ENCODE measurements at places on chromosomes 6 and 20.

- peak; percentile 67 for DNase-seq
Observed at GRCh38 chr20:38692436-38693411, 31.6 kb upstream of the SLC32A1 start.

- DNase-seq, result peak; percentile 20
Observed at GRCh38 chr6:37483917-37484785, 15.5 kb downstream of the CCDC167 start.

GRCh38 chr6:140806431-140806830 is 1326.3 kb upstream of the GJE1 start:
- DNase-seq, result peak; percentile 18

DNA sequence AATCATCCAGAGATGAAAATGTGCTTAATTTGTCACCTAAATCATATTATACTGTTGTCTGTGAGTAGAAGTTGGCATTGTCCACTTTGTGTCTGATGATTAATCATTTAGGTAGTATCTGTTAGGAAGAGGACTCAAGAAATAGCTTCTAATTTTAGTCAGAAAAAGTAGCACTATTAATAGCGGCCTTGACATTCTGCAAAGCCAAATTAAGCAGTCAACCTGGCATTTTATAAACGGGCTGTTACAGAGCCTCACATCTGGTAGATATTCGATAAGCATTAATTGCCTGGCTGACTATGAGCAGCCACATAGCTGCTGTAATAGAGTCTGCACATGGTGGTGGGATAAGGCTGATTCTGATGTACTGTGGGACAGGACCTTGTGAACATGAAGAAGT is 99.5 kb downstream of the KLHL32 start:
- no peak for DNase-seq

DNA sequence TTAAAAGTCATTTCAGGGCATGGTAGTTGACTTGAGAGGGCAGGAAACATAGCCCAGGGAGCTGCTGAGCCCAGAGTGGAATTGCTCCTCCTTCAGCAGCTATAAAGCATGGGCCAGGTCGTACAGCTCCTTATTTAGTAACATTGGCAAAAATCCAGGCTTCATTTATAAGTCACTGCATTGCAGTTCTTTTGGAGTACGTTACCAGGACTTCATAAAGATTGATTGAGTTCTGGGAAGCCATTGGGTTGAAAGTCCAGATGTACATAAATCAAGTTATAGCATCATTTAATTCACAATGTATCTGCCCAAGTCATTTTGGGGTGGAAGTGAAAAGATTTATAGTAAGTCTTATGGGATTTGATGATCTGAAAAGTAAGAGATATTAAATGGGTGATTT is 53.0 kb upstream of the ANKEF1 start:
- no peak for DNase-seq

- no peak for DNase-seq
Observed at GRCh38 chr6:75480425-75480824, 13.2 kb downstream of the FILIP1 start.

DNA sequence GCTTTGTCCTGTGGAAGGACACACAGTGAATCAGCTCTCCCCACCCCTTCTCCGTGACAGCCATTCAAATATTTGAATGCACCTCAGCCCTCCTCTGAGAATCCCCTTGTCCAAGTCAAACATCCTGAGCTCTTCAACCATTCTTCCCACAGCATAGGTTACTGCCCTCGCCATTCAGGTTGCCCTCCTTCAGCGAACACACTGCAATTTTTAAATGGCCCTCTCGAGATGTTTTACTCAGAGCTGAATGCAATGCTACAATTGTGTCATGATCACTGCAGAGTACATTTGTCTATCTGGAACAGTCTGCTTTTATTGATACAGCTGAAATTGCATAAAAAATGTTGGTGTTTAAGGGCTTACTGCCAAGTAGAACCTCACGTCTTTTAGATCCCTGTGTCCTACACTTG is 48.9 kb downstream of the SLC2A12 start:
- no peak for DNase-seq

GRCh38 chr6:84269947-84270733 is 42.7 kb upstream of the CEP162 start:
- DNase-seq, result no peak

GRCh38 chr20:50108556-50109235 is 4.3 kb downstream of the UBE2V1 start:
- DNase-seq, result no peak

DNA sequence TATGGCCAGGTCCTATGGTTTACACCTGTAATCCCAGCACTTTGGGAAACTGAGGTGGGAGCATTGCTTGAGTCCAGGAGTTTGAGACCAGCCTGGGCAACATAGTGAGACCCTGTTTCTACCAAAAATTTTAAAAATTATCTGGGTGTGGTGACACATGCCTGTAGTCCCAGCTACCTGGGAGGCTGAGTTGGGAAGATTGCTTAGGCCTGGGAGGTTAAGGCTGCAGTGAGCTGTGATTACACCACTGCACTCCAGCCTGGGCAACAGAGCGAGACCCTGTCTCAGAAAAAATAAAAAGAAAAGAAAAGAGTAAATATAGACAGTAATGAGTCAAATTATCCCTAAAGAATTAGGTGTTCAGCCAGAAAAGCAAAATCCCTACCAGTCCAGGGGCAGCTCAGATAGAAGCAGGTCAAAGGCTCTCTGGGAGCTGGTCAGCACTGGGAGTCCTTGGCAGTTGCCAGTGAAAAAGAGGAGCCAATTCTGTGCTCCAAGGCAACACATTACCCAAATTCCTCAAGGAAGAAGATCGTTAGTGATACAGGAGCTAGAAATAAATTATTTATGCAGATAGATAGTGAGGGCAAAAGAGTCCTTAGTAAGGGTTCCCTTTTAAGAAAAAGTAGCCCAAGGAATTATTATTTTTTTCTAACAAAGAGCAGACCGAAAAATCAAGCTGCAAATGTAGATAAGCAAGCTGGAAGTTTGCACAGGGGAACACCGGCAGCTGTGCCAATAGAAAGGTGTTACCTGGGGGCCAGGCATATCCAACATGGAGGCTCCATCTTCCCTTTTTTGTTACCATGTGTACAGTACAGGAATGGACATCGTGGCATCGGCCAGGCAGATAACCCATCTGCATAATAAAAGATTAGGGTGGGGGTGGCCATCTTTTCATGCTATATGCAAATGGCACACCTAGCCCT is 31.4 kb upstream of the SEC63 start:
- no peak for DNase-seq

DNA sequence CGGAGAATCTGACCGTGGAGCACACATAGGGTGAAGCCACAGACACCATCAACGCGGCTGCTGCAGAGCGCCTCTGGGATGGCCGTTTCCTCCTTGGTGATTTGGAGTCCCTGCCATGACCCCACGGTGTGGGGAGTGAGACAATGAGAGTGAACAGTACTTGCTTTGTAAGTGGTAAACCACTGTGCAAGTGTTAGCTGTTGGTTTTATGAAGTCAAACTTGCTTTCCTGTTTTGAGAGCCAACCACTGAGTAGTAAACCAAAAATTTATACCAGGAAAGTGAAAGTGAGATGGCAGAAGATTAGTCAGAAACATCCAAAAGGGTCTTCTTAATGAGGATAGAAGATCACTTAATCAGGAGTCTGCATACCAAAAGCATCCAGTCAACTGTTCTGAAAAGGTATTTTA is 160.7 kb downstream of the FOXC1 start:
- DNase-seq, result peak; percentile 60

Data from iris pigment epithelial cell (primary cell).